ENCODE measurements at places on chromosomes 6 and 20.

- DNase-seq = no peak
Observed at GRCh38 chr6:145213614-145214013, 521.7 kb downstream of the EPM2A start.

GRCh38 chr6:128573036-128573435 is 52.6 kb upstream of the PTPRK start:
- DNase-seq = no peak

DNA sequence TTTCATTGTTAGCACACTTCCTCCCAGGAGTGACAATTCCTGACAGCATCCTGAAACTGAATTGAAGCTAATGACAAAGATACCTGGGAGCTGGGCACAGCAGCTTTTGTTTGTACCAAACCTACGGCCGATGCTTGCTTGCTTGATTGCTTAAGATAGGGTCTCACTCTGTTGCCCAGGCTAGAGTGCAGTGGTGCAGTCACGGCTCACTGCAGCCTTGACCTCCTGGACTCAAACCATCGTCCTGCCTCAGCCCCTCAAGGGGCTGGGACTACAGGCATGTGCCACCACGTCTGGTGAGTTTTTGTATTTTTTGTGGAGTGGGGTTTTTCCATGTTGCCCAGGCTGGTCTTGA is 84.7 kb upstream of the SCP2D1 start:
- no peak for DNase-seq

DNA sequence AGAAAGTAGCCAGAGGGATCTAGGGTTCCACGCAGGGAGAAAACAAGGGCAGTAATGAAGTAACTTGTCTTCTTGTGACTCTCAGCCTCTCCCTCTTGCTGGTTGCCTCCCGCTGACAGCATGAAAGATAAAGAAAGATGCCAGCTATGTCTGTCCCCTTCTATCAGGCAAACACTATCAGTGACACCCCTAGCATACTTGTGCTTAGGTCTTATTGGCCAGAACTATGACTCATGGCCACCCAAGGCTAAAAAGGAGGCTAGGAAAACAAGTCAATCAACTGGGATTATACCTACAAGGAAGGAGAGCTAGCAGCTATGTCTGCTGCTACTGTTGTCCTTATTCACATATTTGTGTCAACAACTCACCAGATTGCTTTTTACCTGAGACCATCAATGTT is 206.8 kb upstream of the SOX4 start:
- no peak for DNase-seq

DNA sequence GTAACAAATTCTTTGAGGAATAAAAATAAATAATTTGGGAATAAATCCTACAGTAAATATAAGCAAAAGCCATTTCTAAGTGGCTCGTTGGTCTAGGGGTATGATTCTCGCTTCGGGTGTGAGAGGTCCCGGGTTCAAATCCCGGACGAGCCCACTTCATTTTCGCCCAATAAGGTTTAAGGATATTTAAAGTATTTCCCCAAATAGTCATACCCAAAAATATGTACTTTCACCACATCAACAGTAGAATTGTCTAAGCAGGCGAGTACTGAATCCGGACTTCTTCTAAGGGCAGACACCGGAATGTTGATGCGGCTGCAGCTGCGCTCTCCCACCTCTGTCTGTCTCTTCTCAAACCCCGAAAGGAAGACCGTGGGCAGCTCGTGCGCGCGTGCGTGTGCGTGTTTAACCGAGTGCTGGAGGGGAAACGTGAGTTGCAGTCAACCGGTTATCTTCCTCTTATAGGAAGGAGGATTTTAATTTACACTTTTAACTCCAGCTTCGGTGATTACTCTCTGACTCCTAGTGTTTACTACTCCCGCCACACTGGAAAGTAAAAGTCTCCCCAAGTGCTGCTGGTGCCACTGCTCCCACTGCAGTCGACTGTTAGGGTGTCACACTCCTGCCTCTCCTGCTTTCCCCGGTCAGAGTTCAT is 155.7 kb upstream of the PRSS16 start:
- DNase-seq = no peak

- no peak for DNase-seq
Observed at GRCh38 chr6:15305909-15306308, 60.0 kb downstream of the JARID2 start.

GRCh38 chr6:125073071-125073470 is 80.5 kb upstream of the TPD52L1 start:
- no peak for DNase-seq

DNA sequence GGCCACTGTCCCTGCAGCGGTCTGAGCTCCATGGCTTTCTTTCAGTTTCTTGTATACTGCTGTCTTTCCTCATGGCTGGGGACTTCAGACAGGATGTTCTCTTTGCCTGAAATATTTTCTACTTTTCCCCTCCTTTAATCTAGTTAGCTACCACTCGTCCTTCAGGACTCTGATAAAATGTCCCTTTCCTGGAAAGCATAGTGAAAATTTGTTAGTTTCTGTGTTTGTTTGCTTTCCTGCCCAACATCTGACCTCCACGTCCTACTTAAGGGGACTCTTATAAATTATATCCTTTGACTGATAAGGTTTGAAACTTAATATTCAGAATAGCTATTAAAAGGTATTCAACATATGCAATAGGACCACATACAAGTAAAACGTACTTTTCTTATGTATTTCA is 48.8 kb upstream of the KLHL31 start:
- no peak for DNase-seq

GRCh38 chr6:112189494-112189893 is 64.9 kb downstream of the LAMA4 start:
- DNase-seq = no peak

DNA sequence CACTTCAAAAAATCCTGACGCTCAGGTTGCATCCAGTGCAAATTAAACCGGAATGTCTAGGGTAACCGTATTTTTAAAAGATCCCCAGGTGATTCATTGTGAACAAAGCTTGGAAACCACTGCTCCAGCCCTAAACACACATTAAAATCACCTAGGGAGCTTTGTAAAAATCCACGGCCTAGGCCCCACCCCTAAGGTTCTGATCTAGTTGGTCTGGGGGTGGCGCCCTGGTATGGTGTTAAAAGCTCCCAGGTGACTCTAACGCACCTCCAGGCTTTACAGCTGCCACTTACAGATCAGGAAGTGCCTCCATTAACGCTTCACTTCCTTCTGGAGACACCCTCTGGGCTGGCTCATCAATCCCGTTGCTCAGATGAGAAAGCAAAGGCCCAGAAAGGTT is 92.2 kb downstream of the GRM4 start:
- no peak for DNase-seq

DNA sequence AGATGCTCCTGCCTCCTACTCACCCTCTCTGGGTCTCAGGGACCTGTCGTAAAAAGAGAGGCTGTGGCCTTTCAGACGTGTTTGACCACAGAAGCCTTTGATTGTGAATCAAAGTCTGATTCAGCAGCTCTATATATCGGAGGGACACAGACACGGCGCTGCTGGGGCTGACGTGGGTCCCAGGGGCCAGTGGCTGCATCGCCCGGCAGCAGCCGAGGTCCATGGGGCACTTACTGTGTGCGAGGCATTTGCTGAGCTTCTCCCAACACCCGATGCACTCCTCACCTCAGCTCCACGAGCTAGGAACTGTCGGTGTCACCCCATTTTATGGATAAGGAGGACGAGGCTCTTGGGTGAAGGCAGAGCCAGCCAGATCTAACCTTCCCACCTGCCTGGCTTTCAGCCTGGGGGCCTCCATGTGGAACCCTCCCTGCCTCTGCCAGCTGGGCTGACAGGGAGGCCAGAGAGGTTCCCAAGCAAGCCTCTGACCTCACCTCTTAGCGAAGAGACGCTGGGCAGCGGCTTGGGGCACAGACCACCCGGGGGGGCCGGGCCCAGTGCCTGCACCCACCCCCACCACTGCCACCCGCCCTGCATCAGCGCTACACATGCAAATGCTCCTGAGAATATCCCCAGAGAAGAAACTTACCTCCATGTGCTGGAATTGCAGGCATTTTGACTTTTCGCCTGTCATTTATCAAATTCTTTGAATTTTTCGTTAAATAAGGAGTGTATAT is 19.9 kb downstream of the PMEPA1 start:
- no peak for DNase-seq

GRCh38 chr6:158031381-158032353 is 50.0 kb downstream of the SYNJ2 start:
- peak; percentile 29 for DNase-seq

GRCh38 chr6:16519265-16520242 is 241.7 kb downstream of the ATXN1 start:
- DNase-seq = no peak

- DNase-seq = no peak
Observed at GRCh38 chr20:2476742-2477615, 6.4 kb upstream of the SNRPB start.

GRCh38 chr6:169577974-169578373 is 123.9 kb downstream of the WDR27 start:
- no peak for DNase-seq

DNA sequence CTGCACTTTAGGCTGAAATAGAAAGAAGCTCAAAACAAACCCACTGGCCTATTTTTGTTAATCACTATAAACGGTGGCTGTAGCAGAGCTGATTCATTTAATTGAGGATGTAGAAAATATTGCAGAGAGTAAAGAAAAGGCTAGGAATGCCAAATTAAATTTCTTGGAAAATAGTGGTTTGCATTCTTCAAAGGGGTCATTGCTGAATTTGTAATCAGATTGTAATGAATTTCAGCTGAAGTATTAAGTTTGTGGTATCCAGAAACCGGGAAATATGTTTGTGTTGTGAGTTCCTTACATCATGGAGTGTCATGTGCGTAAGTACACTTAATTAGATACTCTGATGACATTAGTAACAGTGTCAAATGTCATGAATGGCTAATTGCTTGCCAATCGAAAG is 203.0 kb downstream of the SAMD5 start:
- no peak for DNase-seq

GRCh38 chr6:31128093-31128676 is 7.9 kb upstream of the CDSN start:
- peak; percentile 26 for DNase-seq

DNA sequence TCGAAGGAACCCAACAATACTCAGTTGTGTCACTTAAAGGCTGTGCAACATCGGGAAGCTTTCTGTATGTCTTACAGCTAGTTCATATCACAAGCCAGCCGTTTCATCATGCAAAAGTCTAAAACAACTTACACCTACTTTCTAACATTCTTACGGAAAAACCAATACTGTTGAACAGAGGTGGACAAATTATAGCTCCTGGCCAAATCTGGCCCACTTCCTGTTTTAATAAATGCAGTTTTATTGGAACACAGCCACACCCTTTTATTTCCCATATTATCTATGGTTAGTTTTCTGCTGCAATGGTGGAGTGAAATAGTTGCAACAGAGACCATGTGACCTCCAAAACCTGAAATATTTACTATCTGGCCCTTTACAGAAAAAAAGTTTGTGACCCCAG is 46.6 kb downstream of the MYB start:
- DNase-seq = no peak

- no peak for DNase-seq
Observed at GRCh38 chr6:15914553-15914952, 214.3 kb upstream of the MYLIP start.

- no peak for DNase-seq
Observed at GRCh38 chr6:139587469-139587868, 213.0 kb upstream of the CITED2 start.

- DNase-seq = no peak
Observed at GRCh38 chr6:90466154-90466940, 120.5 kb downstream of the MAP3K7 start.

DNA sequence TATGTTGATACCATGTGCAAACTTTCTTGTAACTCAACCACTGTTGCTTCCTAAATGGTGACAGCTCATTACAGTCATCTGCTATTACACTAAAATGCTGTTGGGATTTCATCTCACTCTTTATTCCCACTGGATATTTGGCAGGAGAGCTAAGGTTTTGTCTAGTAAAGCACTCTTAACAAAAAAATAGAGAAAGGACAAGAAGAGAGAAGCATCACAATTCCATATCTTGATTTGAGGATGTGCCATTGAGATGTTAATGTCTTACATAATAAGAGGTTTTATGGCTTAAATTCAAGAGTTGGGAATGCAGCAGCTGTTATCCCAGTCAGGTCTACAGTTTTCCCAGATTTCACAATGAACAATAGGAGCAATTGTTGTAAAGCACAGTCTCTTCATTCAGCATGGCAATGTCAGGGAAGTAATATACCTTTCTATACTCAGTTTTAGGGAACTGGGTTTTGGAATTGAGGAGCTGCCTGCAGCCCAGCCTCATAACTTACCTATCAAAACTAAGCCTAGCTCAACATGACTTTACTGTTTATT is 134.9 kb downstream of the ISM1 start:
- no peak for DNase-seq

GRCh38 chr6:169986171-169986847 is 234.9 kb downstream of the ERMARD start:
- DNase-seq = no peak

DNA sequence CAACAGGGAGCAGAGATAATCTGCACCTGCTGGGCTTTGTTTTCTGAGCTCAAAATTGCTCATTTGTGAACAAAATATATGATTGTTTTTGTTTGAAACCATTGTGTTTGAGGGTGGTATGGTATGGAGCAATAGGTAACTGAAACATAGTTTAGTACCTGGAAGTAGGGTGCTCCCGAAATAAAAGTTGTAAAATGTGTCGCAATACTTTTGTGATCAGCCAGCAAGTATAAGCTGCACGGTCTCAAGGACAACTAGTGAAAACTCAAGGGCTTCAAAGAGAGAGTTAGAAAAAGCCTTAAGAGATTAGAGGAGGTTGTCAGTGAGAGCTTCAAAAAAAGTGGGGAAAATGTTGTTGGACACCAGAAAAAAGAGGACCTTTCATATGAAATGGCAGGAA is 579.8 kb upstream of the POU3F2 start:
- no peak for DNase-seq

DNA sequence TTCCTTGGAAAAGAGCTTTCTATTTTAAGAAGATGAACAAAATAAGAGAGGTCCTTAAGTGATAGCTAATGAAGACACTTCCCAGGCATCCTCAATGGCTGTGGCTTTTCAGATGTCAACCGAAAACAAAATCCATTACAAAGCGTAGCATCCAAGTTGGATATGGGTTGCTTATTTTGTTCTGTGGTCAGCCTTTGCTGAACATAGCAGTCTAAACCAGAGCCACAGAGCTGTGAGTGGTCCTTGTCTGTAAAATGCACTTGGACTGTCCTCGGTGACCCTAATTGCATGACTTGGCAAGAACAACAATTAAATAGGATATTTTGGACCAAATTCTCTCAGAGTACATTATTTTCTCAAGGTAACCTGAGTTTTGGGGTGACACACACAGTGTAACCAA is 10.4 kb upstream of the BFSP1 start:
- no peak for DNase-seq

DNA sequence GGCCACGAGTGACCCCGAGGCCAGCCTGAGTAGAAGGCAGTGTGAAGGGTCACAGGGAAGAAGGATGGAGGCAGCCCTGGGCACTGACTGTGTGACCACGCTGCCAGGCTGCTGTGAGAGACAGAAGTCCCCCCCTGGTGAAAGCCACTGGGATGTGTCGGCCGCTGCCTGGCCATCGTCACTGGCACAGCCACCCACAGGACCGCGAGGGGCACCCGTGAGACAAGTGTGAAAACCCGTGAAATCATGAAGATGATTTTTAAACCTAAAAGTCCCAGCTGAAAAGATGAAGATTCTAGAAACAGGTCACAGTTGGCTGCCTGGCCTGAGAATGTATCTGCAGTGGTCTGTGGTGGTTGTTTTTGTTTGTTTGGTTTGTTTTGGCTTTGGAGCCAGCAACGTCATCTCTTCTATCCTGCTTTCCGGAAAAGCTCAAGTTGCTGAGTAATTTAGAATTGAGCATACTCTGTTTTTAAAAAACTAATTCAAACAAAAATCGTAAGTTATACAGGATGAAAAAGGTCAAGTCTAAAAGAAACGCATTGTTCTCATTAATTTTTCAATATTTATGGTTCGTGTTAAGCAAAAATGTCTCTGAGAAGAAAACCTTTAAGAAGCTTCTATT is 94.7 kb downstream of the HUS1B start:
- no peak for DNase-seq
